ENCODE measurements at places on chromosomes 3 and 15.

- DNase-seq = no peak
Measured at GRCh38 chr15:59532770-59533379, 78.7 kb upstream of the GCNT3 start.

DNA sequence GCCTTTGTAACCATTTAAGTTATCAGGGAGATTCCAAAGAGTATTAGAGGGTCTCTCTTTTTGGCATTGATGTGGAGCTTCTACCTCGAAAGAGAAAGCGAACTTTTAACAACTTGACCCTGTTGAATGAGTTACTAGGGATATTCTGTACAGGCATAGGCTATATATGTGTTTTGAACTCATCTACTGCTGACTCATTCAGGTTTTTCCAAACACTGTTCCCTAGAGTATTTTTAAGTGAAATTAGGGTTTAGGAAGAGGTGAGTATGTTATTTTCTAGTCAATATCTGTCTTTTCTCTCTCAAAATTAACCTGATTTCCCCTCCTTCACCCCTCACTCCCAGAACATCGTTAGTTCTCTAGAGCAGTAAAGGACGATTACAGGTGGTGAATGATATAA lies 228.1 kb upstream of the C2CD4B start:
- DNase-seq = no peak

- DNase-seq = no peak
Measured at GRCh38 chr3:52237006-52237656, 1.8 kb downstream of the TWF2 start.

- no peak for DNase-seq
Measured at GRCh38 chr3:46908294-46908985, 30.9 kb downstream of the PTH1R start.

DNA sequence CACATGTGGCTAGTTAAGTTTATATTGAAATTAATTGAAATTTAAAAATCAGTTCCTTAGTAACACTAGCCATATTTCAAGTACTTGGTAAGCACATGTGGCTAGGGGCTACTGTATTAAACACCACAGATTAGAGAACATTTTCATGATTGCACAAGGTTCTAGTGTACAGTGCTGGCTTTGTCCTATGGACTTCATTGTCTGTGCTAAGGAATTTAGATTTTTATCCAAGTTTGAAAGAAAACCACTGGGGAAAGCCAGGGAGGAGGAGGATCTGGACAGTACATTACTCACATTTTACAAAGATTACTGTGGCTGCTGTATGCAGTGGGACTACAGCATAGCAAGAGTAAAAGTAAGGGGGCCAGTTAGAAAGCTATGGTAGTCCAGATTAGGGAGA lies 13.9 kb downstream of the STAC start:
- DNase-seq = no peak

DNA sequence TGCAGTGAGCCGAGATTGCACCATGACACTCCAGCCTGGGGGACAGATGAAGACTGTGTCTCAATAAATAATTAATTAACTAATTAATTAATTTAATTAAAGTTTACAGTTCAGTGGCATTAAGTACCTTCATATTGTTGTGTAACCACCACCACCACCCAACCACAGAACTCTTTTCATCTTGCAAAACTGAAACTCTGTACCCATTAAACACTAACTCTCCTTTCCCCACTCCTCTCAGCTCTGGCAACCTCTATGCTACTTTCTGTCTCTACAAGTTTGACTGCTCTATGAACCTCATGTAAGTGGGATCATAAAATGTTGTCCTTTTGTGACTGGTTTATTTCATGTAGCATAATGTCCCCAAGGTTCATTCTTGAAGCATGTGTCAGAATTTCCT lies 259.3 kb upstream of the MDFIC2 start:
- DNase-seq = no peak

DNA sequence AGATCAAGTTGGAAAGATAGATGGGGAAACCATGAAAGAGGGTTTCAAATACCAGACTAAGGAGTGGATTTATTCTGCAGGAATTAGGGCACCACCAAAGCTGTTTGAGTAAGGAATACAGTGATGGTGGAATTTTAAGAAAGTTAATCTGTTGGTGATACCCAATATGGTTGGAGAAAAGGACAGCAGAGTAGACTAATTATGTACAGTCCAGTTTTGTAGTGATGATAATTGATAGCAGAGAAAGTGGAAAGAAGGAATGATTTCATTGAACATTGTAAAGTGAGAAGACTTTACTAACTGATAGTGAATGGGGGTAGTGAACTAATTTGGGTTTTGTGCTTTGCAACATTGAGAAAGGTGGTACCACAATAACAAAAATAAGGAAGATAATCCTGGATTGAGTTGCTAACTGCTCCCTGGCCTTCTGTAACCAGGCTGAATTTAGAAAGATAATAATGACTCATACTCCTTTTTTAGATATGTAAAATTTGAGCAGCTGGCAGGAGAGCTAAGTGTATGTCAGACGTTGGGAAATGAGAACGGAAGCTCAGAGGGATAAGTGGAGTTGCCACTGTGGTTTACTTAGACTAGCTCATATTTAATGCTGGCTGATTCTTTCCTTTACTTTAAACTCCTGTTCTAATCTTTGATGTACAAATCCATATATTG lies 16.9 kb downstream of the TCAIM start:
- DNase-seq = no peak

- DNase-seq = no peak
Measured at GRCh38 chr3:171099911-171100310, 73.4 kb upstream of the SLC2A2 start.

- no peak for DNase-seq
Measured at GRCh38 chr3:15405448-15406050, 21.8 kb downstream of the METTL6 start.

GRCh38 chr3:169227911-169228310 lies 435.6 kb downstream of the MECOM start:
- no peak for DNase-seq

GRCh38 chr3:120597445-120598049 lies 1.4 kb downstream of the NDUFB4 start:
- DNase-seq = no peak

DNA sequence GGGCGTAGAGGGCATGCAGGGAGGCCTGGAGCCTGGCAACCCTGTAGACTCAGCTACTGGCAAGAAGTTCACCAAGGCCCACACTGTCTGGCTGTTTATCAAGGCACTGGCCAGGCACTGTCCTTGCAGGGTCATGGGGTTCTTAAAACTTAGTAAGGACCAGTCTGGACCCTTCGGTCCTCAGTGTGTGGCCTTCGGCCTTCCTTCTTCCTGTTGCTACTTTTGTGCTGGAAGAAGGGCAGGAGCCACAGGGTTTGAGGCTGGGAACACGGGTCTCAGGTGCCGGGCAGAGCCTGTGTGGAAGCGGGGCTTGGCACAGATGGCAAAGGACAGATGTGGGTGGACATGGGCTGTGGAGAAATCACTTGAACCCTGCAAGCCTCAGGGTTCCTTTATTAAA lies 76.6 kb downstream of the SNRK start:
- DNase-seq = no peak

DNA sequence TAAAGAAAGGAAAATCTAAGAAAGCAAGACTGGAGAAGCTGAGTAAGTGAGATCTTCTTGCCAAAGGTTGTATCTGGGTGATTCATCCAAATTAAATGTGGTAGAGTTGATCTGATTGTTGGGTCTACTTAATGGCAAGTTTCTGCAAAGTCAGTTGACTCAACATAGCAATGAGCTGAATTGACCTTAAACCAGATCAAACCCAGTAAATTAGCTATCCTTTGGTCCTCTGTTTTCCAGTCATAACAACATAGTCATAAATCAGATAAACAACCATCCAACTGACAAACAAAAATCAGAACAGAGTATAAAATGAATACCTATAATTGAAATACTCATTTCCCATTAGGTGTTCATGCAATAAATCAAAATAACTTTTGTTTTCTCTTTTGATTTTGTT lies 142.6 kb upstream of the CFAP20DC start:
- DNase-seq = no peak

DNA sequence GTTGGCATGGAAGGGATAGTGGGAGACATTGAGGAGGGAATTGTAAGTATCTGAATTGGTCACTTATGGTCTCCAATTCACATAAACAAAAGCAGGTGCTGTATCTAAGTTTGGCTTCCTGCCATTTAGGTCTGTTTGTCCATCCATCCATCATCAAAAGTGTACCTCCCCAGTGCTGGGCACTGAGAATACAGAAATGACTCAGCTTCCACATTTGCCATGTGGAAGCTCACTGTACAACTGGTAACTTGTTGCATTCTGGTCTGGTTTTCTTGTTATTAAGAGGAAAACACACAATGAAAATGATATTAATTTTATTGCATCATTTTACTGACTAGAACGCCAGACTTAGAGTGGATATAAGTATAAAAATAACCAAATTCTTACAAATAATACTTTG lies 30.9 kb upstream of the MUC13 start:
- no peak for DNase-seq

DNA sequence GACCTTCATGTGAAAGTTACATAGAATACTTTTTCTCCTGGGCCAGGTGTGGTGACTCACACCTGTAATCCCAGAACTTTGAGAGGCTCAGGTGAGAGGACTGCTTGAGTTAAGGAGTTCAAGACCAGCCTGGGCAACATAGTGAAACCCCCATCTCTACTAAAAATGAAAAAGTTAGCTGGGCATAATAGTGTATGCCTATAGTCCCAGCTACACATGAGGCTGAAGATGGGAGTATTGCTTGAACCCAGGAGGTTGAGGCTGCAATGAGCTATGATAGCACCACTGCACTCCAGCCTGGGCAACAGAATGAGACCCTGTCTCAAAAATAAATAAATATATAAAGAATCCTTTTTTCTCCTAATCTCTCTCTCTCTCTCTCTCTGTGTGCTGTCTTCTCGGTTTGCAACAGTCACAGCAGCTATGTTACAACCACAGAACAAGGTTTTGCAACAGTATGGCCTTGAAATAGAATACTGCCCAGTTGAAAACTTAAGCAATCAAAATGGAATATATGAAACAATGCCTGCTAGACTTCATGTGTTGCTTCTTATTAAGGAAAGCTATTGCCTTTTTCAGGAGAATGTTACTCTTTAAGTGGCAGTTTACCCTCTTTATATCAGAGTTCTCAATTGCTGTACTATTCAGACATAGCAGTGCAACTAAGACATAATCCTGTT lies 12.3 kb upstream of the DENND4A start:
- DNase-seq = no peak

DNA sequence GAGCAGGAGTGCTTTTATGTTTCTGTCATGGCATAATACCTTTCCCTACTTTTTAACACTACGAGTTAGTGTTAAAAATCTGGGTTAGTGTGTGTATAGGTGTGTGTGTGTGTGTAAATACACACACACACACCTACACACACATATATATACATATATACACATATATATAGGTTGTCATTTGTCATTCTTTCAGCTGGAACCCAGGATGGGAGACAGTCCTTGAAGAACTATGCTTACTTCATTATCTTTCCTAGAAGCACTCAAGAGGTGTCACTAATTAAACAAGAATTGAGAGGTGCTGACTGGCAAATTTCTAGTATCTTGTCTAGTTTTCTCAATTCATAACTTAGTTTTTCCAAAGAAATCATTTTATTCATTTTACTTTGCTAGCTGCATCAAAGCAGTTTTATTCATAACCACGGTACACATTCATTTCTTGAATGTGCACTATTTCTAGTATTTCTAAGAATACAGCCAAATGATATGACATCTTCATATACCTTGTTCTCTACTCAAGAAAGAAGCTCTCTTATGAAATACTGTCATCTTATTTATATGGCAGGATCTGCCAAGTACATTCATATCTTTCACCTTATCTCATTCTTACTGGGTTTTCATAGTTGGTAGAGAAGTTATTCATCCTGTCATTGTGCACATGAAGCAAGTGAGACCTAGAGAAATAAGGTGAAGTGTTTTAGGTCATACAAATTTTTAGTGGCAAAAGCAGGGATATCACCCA lies 46.6 kb downstream of the ISL2 start:
- no peak for DNase-seq

- no peak for DNase-seq
Measured at GRCh38 chr3:38740537-38740936, 75.5 kb downstream of the SCN10A start.

All from stimulated activated CD4-positive, alpha-beta T cell treated with anti-CD3 and anti-CD28 coated beads, Interleukin-12 subunit alpha, Interleukin-12 subunit beta, amount 100 ng/mL, for 4 hours (primary cell).